ENCODE measurements at places on chromosomes 12 and 14.

- DNase-seq, result no peak
Observed at GRCh38 chr14:90388982-90389381, 7.8 kb upstream of the CALM1 start.

DNA sequence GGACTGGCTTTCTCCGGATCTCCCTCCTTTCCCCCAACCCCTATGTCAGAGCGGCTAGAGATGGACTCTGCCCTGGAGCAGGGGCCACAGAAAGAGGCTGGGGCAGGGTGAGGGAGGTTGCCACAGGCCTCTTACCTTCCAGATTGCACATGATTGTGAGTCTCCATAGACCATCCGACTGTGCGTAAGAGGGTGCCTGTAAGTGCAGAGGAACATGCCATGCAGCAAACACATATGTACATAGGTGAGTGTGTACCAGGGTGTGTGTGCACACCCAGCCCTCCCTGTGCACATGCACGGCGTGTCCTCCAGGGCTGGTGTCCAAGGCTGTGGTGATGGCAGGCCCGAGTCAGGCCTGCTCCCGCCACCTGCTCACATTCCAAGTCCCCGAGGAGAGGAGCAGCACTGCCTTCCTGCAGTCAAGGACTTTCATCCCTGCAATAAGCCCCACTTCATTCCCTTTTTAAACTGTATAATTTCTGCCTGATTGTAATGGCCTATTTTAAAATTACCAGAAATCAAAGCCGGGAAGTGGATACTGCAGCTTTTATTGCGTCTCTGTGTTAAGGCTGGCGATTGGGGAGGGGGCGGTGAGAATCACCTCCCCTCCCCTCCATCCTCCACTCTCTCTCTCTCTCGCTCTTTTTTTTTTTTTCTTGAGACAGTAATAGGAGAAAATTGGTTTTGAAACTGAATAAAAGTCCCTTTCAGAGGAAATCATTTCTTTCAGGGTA, 28.5 kb downstream of the FAM222A start:
- no peak for DNase-seq

DNA sequence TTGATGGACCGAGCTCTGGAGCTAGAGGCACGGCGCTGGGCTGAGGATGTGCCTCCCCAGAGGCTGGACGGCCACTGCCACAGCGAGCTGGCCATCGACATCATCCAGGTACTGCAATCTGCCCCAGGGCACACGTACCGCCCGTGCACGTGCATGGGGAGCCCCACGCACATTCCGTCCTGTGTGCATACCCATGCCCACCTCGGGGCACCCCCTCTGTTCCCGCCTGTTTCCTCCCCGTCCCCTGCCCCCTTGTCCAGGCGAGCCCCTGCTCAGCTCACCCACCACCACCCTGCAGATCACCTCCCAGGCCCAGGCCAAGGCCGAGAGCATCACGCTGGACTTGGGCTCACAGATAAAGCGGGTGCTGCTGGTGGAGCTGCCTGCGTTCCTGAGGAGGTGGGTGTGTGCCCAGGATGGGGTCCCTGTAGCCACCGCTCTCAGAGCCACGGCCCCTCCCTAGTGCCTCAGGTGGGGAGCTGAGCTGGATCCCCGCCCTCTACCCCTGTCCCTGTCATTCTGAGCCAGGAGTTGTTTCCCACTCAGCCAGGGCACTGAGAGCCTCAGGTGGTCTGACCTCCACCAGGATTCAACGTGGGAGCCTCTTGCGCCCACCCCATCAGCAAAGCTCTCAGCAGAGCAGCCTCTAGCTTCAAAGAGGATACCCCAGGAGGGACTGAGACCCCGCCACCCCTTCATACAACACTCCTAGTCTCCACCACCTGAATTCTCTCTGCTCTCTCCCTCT, 6.9 kb downstream of the TNFAIP2 start:
- no peak for DNase-seq

DNA sequence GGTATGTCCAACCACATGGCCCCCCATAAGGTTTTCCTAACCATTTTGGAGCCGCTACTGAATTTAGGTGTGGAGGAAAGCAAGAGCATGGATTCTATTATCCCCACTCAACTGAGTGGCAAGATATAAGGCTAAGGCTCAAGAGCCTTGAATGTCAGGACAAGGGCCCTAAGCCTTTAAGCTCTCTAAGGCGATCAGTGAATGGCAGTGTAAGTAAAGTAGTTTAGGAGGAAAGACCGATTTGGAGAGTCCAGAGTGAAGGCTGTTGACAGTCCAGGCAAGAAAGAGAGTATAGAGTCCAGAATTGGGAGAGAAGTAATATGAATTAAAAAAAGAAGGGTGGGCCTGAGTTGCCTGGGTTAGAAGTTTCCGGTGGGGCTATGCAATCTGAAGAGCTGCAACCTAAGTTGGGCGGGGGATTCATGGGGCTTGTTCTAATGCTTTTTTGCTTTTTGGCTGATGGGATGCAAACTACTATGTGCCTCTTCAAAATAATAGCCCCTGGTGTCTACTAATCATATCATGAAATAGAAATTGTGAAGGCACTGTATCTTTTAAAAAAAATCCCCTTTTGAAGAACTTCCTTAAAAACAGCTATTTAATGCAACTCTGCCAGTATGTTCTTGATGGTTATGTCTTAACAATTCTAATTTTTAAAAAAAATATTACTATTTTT, at the start of gene SPIC:
TSS of gene SPIC (plus strand) at position 626 of the 676 bp plus-strand sequence. CDS start 1,569 bp downstream, outside the sequence.
- no peak for DNase-seq

- no peak for DNase-seq
Observed at GRCh38 chr14:55581342-55581771, 1.4 kb downstream of the KTN1 start.

- DNase-seq, result peak; percentile 16
Observed at GRCh38 chr14:21748869-21749303, 75.3 kb upstream of the OR4E1 start.

GRCh38 chr12:12803186-12803585, 10.0 kb upstream of the DDX47 start:
- DNase-seq, result peak; percentile 46

DNA sequence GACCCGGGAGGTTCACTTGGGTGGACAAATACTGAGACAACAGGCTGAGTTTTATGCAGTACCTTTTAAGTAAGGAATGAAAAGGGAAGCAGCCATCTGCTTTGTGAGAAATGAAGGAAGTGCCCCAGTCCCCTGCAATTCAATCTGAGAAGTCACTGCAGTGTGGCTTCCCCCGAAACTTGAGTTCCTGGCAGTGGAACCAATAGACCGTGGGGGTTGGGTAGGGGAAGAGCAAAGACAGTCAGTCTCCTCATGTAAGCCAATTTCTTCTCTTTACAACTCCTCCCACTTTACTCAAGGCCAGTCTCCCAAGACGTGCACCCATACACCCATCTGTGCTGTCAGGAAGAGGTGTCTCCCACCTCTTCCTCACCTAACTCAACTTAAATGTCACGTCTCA, 206.5 kb downstream of the BCAT1 start:
- DNase-seq, result no peak

GRCh38 chr14:89325299-89325883, 91.6 kb downstream of the FOXN3 start:
- no peak for DNase-seq

DNA sequence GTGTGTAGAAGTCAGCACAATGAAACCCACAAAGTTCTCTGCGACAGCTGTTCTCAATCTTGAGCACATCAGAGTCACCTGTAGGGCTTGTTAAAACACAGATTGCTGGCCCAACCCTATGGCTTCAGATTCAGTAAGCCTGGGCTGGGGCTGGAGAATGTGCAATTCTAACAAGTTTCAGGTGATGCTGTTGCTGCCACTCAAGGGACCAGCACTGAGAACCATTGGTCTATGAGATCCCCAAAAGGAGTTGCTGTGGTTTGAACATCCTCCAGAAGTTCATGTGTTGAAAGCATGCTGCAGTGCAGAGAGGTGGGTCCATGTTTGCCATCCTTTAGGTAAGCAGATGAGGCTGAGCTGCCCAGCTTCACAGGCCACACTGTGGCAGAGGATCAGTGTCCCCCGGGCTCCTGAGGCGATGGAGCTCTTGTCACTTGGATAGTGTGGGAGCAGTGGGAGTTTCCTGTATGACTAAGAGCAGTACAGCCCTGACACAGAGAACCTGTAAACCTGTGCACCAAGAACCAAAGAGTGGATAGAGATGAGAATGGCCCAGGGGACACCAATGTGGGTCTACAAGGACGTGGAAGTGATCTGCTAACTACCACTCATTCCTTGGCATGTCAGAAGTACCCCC, 8.0 kb upstream of the RTRAF start:
- no peak for DNase-seq

GRCh38 chr12:25833657-25834056, 124.8 kb upstream of the RASSF8 start:
- no peak for DNase-seq

DNA sequence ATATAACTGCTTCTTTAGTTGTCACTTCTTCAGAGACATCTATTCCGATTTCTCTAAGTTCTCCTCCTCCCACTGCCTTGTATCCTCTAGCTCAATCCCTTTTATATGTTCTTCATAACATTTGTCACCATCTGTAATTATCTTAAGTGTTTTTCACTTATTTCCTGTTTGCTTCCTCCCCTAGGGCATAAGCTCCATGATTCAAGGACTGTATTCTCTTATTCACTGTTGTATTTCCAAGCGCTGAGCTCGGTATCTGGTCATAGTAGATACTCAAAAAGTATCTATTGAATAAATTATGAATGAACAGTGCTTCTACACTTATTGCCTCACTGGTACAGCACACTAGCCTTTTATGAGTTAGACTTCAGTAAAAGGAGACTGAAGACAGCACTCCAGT, 109.0 kb upstream of the TMPO start:
- DNase-seq, result no peak

DNA sequence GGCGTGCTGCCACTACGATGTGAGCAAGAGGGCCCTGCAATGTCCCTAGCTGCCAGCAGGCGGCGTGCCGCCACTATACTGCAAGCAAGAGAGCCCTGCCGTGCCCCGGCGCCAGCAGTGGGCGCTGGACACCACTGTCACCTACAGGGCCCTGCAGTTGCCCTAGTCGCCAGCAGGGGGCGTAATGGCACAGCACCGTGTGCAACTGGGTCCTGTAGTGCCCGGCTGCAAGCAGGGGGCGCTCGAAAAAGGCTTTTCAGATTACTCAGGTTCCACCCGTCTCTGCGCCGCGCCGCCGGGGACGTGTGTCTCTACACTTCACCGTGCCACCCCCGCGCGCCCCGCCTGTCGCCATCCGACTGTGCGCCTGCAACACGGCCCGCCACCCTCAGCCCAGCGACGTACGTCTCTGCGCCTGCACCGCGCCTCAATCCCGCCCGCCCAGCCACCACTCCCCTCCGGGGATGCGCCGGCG, 1356.9 kb downstream of the TMEM121 start:
- no peak for DNase-seq

- no peak for DNase-seq
Observed at GRCh38 chr14:36948157-36948859, 224.1 kb downstream of the SLC25A21 start.

DNA sequence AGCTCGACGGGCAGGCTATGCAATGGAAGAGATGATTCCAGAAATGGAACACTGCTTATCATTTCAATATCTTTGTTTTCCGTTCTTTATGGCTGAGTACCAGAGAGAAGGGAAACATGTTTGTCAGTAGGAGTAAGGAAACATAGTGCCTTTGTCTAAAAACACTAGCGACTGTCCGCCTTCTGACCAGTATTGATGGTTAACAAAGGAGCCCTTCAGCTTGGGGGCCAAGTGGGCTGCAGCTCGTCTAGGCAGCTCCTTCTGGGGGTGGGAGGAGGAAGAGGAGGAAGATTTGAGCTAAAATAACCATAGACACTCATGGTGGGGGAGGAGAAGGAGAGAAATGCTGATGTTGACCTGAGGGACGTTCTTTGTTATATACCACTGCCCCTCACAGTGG, 15.0 kb downstream of the COQ5 start:
- DNase-seq, result no peak

DNA sequence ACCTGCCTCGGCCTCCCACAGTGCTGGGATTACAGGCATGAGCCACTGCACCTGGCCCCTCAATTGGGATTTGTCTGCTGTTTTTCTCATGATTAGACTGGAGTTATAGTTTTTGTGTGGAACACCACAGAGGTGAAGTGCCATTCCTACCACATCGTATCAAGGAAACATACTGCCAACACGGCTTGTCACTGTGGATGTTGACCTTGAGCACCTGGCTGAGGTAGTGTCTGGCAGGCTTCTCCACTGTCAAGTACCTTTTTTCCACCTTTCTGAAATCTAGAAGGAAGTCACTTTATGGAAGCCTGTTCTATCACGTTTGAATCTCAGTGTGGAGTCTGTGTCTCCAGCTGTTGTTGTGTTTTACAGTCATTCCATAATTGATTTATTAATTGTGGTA, 21.4 kb upstream of the SEL1L start:
- no peak for DNase-seq

GRCh38 chr12:22755629-22756028, 130.7 kb downstream of the ETNK1 start:
- no peak for DNase-seq

GRCh38 chr14:23861666-23862065, 91.9 kb upstream of the DHRS4 start:
- DNase-seq, result no peak

- no peak for DNase-seq
Observed at GRCh38 chr12:16482726-16483125, 123.2 kb downstream of the LMO3 start.

GRCh38 chr12:130444986-130445385, 107.3 kb downstream of the PIWIL1 start:
- DNase-seq, result no peak

DNA sequence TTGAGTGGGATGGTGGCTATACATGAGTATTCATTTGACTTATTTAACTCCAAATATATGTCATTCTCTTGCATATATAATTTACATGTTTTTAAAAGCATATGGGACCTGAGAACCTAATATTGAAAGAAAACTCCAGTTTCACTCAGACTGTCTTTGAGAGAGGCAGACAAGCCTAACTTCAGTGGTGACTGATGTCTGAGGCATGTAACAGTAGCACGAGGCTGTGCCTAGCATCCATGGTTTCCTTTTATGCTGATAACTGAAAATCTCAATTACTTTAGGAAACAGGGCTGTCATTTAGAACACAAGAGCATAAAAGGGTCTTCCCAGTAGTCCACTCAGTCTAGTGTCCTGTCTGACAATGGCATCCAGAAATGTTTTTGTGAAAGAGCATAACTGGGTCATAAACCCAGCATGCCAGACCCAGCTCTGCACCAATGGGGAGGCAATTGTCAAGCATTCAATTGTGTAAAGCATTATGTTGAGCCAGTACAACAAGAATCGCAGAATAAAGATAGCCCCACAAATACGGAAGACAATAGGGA, 24.3 kb downstream of the MAPK1IP1L start:
- peak; percentile 40 for DNase-seq

Measured in fibroblast of skin of scalp (primary cell).